M059J (cell line): ENCODE measurements at places on chromosomes 11 and 22. TPM values are rescaled to one million over a fixed set of nuclear protein-coding genes. Genes with fewer than 3 reads are reported as not detected.

Gene CCND1
- total RNA-seq, result 76.0 and 91.0 TPM in 2 replicates

Gene TRIM6
- total RNA-seq, result 9.6 and 24.7 TPM in 2 replicates

Gene SLC1A2
- 0.10 and 0.59 TPM in 2 replicates for total RNA-seq

Gene IGLL1
- not detected in 2 replicates for total RNA-seq

Gene LRRC4C
- 0.15 and 0.17 TPM in 2 replicates for total RNA-seq

Gene LRRC74B
- not detected in 2 replicates for total RNA-seq

Gene TRIM29
- 0.32 and 0.49 TPM in 2 replicates for total RNA-seq

Gene ACER3
- 21.4 and 37.0 TPM in 2 replicates for total RNA-seq

Gene CHADL
- not detected in 2 replicates for total RNA-seq

Gene YPEL1
- 1.2 and 2.4 TPM in 2 replicates for total RNA-seq

Gene APOA5
- total RNA-seq, result not detected in 2 replicates

Gene NCF4
- total RNA-seq, result not detected in 2 replicates

Gene PLAAT4
- total RNA-seq, result 81.0 and 90.7 TPM in 2 replicates

Gene RIBC2
- total RNA-seq, result 6.4 and 9.5 TPM in 2 replicates

Gene MUC6
- not detected in 2 replicates for total RNA-seq

Gene NFAM1
- total RNA-seq, result not detected in 2 replicates

Gene NRGN
- 12.1 and 21.2 TPM in 2 replicates for total RNA-seq

Gene ACTN3
- total RNA-seq, result not detected in 2 replicates

Gene POU2AF2
- total RNA-seq, result not detected in 2 replicates

Gene OR8A1
- total RNA-seq, result not detected in 2 replicates

Gene NAT10
- 22.5 and 40.3 TPM in 2 replicates for total RNA-seq

Gene OR52E8
- total RNA-seq, result not detected in 2 replicates

Gene KCNJ11
- total RNA-seq, result not detected in 2 replicates

Gene CLTCL1
- 5.8 and 8.8 TPM in 2 replicates for total RNA-seq

Gene GRAMD4
- total RNA-seq, result 2.9 and 7.9 TPM in 2 replicates

Gene DDTL
- total RNA-seq, result 3.7 and 4.1 TPM in 2 replicates

Gene HORMAD2
- total RNA-seq, result 0.22 TPM in 1 of 2 replicates, not detected in the other
